A172 (cell line): ENCODE measurements at places on chromosomes 3 and 15. TPM values are rescaled to one million over a fixed set of nuclear protein-coding genes. Genes with fewer than 3 reads are reported as not detected.

DNA sequence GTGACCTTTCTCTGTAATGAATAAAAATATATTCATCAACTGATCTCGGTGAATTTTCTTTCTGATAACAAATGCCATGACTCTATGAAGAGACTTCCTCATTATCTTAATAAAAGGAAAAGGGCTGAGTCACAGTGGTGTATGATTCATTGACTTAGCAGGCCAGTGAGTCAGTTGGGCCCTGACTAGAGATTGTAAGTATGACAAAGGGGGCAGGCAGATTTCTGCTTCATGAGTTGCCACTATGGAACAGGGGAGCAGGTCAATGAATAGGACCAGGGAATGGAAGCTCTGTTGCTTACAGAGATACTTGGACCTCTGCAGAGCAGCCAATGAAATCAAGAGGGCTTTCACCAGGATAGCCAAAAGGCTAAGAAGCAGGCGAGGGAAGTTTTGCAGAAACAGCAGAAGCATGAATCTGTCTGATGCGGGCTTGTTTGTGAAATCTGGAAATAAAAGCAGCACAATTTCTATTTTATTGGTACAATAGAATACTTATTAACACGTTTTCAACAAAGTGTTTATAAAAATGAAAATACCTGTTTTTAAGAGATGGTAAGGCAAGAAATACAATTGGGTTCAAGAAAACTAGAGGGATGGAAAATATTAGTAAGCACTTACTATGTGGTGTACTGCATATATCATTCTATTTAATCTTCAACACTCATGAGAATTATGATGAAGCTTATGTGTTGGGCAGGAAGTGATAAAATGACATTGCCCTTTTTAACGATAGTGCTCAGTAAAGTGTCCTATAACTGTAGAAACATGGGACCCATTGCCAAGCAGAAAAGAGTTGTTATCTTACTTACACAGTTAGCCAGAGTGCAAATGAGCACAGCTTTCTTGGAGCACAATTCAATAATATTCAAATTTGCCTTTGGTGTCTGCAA is 169.8 kb upstream of the MYRIP start:
- peak; percentile 97 for DNase-seq

DNA sequence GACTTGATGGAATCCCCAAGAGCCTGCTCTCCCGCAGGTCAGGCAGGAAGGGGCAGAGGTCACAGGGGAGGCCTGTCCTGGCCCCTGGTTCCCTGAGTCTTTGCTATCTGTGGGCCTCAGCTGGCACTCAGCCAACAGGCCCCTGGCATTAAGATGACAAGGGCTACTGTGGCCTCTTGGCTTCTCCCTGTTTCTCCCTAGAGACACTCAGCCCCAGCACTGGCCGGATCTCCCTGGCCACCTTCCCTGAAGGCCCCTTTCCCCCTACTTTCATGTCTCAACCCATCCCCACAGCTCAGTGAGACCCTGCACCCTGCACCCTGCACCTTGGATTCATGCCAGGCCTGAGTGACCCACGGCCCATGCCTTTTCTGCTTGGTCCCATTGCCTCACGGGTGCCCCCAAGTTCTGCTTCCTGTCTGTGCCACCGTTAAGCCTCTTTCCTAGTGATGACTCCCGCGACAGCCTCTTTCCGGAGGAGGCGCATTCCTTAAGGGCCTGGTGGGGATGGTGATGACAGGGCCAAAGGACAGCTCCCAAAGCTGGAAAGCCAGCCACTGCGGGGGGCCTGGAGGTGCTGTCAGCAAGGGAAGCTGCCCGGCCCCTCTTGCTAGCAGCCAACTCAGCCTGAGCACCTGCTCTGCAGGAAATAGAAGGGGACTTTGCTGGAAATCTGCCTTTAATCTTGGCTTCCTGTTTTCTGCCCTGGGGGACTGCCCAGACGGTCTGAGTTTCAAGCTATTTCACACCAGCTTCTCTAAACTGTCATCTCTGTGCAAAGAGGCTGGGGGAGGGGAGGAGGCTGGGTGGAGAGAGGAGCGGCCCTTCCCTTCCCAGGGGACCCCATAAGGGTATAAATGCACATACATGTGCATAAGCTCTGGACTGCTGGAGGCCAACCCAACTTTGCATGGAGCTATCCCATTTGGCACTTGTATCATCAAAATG is 4.8 kb upstream of the CSK start:
- no peak for DNase-seq

Gene CCDC54
- not detected in 2 replicates for total RNA-seq

DNA sequence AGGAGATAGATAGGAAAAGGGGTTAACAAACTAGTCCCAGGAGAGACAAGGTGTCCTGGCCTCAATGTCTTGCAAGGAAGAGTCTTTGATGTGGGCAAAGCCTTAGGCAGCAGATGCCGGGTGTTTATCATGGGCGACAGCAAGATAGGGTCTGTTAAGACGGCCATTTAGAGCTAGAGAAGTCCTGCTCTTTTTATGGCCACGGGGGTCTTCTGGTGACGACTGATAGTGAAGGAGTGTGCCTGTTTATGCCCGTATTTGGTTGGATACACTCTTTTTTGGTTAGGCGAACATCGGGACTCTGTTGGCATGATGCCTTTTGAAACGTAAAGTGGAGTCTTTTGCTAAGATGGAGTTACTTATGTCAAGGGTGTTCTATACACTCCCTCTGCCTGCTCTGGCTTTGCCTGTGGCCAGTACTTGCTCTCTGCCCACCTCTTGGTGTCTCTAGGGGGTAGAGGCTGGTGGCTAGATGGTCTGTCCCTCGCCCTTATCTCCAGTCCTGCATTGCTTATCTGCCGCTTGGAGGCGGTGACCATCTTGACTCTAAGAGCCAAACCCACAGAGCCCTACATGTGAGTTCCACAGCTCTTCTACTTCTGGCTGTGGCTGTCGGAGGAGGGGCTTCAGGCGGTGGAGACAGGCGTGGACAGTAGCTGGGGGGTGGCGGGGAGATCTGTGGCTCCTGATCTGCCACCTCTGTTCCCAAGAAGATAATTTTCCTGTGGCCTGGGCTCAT is 55.8 kb upstream of the ZBTB38 start:
- DNase-seq, result no peak

DNA sequence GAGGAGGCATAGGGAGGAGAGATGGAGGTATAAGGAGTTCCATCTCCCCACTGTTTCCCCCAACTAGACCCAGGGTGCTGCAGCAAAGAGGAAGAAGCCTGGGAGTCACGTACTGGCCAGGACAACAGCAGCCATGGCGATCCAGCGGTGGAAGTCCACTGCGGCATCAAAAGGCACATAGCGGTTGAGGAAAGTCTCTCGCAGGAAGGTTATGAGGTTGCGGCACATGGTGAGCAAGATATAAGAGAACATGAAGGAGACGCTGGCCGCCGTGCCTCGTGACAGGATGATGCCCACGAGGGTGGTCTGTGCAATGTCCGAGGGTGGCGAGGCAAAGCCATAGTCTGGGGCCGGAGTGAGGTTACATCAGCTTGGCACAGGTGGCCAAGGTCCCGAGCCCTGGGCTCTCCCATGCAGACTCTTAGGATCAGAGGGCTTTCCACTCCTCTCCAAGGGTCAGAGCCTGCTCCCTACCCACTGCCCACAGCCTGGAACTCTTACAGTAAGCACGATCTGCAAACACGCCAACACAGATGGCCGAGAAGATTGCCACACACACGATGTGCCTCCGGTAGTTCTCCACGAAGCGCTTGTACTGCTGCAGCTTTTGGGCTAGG is 14.3 kb downstream of the DUOX2 start:
- DNase-seq, result no peak

- no peak for DNase-seq
Measured at GRCh38 chr3:194431554-194431953, 32.5 kb upstream of the GP5 start.

Gene AP4E1
- 14.5 and 16.3 TPM in 2 replicates for total RNA-seq

- DNase-seq, result no peak
Measured at GRCh38 chr15:84645496-84645895, 8.6 kb downstream of the WDR73 start.

Gene MYRIP
- not detected in 2 replicates for total RNA-seq

DNA sequence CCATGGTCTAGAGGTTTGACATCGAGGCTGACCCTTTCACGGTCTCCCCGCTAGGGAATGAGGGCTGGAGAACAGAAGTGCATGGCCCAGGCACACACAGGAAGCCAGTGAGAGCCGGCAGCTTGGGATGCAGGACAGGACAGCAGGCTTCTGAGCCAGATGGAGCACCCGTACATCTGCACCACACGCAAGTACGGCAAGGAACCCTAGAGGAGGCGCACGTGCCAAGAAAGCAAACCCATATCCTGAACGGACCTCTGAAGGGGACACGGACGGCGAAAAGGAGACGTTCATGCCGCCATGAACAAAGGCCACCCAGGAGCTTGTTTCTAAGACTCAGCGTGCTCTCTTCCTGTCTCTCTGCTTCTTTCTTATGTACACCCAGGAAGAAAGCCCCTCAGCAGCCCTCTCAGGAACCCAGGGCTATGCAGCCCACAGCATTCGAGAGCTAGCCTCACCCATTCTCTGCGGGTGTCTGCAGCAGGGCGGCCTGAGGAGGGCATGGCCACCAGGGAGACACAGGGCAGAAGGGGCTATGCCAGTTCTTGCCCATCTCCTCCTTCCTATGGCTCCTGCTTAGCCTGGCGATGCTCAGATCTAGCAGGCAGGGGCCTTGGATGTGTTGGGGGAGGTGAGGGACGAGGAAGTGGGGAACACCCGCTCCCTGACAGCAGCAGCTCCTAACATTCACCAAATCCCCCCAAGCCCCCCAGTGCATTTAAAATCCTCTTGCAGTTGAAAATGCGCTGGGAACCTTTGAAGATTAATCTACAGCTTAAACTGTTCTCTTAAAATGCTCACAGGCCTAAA is 81.3 kb downstream of the PCSK6 start:
- DNase-seq, result no peak

DNA sequence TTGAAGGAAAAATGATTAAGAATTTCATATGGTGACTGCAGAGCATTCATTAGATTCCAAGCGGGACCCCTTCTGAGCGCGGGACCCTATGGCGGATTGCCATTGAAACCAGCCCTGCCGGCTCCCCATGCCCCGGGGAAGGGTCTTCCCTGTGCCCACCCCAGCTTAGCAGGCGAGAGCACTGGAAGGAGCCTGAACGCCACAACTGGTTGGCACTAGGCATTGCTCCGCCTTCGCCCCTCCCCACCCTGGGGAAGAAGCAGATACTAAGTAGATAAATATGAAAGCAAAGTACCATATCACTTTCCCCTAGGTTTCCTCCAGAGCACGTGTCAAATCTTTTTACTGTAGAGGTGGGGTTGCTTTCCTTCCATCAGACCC is 70.7 kb downstream of the CYP19A1 start:
- DNase-seq, result peak; percentile 6

Gene FGF12
- total RNA-seq, result 4.3 and 4.9 TPM in 2 replicates

Gene CKMT1B
- total RNA-seq, result not detected in 2 replicates
